Mucosa of gallbladder (tissue), 1 donor: ENCODE measurements at places on chromosomes 1 and 21. TPM values are rescaled to one million over a fixed set of nuclear protein-coding genes. Genes with fewer than 3 reads are reported as not detected.

The PTGFRN gene
- 93.6 TPM for total RNA-seq

The RIMS3 gene
- total RNA-seq, result 4.2 TPM

The LCE1A gene
- not detected for total RNA-seq

The CFAP45 gene
- total RNA-seq, result 0.37 TPM

The DNAJC6 gene
- total RNA-seq, result 6.0 TPM

The FAM167B gene
- 7.6 TPM for total RNA-seq

The KCNQ4 gene
- total RNA-seq, result 3.5 TPM

The SAMSN1 gene
- 8.8 TPM for total RNA-seq
